ENCODE measurements at places on chromosomes 2 and 18.

GRCh38 chr18:38957736-38958135 lies 1392.1 kb upstream of the CELF4 start:
- no peak for DNase-seq

DNA sequence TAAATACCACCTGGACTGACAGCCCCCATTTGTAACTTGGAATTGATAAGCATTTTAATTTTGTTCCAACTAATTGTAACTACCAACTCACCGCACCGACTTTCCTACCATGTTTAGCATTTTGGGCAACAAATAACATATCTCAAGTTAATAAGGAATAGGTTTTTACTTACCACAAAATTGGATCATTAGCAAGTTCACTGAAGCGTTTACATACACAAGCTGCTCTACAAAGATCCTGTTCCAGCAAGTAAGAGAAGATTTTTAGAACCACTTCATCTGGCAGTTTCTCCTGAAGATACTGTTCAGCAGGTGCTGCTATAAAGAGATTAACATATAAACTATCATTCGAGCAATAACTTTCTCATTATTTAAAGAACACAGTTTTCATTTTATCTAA lies 55.7 kb downstream of the MSH6 start:
- no peak for DNase-seq

- DNase-seq = peak; percentile 44
These were observed 447 bp downstream of the RETSAT start for GRCh38 chr2:85353876-85354285.

GRCh38 chr2:149657401-149658040 lies 69.9 kb upstream of the MMADHC start:
- no peak for DNase-seq

DNA sequence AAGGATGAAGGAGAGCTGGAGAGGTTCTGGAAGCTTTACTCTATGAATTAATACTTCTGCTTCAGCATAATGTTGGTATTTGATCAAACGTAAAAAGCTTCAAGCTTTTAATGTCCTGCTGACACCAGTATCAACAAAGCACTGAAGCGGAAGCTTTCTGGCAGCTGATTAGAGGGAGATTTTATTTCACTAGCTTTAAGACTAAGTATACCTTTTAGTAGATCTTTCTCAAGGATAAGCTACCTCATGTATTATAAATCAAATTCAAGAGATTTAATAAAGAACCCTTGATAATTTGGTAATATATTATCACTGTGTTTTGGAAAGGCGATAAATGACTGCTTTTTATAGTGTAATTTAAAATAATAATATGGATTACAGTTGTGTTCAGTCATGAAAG lies 128.0 kb upstream of the CD302 start:
- no peak for DNase-seq

DNA sequence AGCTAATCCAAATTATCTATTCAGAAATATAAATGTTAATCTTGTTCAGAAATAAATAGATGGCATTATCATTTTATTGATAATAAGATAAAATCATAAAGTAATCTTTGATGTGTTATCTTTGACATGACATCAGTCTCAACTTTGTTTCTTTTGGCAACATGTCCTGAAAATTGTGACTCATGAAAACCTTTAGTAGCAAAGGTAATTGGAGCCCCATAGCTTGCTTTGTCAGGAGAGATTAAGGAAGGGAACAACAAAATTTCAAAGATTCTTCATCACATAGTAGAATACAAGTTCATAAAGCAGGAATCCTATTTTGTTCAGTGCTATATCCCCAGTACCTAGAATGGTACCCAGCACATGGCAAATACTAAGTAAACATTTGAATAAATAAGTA lies 165.4 kb downstream of the KCNE4 start:
- DNase-seq = no peak

DNA sequence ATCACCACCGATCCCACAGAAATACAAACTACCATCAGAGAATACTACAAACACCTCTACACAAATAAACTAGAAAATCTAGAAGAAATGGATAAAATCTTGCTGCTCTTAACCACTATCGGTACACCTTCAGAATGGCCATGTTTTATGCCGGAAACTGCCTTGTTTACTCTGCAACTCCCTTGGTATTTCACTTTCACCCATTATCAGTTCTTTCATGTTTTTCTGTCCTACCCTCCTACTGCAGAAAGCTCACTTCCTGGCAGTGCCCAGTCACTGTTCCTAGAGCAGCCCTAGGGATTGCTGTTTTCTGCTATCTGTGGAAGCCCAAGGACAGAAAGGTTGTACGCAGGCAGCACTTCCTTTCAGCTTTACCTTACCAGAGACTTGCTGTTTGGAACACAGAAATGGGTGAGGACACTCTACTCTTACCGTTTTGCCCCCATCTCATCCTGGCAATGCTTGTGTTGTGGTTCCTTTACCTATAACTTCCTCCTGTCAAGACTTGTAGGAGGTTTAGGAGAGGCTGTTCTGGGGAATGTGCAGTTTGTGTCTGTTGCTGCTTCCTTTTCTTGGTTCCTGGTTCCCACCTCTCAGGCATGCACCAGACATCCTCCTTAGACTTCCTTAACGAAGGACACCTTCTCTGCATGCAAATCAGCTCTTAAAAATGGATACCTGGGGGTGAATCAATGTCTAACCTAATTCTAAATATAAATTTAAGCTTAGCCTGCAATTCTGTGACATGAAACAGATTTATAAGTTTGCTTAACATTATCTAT lies 394.4 kb downstream of the SPAG16 start:
- DNase-seq = no peak

DNA sequence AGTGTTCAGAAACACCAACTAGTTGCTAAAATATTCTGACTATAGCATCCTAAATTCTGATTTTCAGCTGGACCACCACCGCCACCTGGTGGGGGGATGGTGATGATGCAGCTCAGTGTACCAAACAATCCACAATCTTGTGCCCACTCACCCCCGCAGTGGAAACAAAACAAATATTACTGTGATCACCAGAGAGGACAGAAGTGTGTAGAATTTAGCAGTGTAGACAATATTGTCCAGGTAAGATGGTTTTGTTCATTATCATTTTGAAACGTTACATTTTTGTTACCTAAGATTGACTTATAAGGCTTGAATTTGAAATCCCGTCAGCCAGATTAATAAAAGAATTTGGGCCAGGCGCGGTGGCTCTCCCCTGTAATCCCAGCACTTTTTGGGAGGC lies 31.7 kb upstream of the UBXN4 start:
- DNase-seq = peak; percentile 27

GRCh38 chr2:208798698-208799097 lies 392.1 kb downstream of the PTH2R start:
- DNase-seq = no peak

- DNase-seq = peak; percentile 36
These were observed 83.7 kb downstream of the CERKL start for GRCh38 chr2:181573140-181573736.

DNA sequence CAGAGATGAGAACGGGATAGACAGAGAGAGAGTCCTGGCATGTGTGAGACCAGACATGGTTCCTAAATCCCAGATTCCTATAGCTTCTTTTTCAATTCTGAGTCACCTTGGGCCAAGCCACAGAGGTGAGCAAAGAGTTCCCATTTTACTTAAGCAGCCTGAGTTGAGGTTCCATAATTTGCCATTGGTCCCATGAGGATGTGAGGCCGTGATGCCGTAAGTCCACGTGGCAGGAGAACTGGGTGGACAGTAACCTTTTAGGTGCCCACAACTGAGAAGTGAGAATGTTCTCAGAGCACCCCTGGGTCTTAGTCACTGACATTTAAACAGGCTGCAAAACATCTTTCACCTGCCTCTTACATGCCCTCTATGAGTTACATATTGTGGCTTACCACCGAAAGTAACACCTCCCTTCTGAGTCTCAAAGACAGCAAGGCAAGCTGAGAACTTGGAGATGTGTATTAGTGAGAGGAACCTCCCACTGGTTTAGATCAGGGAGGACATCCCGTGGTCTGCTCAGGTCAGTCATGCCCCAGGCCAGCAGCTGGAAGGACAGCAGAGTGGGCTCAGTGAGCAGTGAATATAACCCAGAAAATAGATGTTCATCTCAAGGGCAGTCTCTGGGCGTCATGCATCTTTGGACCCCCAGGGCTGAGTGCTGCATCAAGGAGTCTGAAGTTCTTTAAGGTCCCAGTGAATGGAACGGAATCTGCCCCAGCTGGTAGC lies 127.9 kb upstream of the LGALSL start:
- DNase-seq = no peak

GRCh38 chr2:48346124-48346536 lies 183.8 kb upstream of the STON1 start:
- DNase-seq = peak; percentile 97

DNA sequence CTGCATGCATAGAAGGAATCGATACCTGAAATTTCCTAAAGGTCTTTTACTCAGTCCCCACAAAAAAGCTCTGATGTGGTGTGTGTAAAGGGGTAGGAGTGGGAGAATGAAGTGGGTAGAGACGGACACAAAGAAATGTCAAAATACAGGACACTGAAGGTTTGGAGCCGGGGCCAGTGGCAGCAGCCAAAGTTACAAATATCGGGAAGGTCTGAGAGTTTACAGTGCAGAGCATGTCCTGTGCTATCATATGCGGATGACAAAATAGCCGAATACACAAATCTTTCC lies 89.9 kb upstream of the STON1 start:
- no peak for DNase-seq

DNA sequence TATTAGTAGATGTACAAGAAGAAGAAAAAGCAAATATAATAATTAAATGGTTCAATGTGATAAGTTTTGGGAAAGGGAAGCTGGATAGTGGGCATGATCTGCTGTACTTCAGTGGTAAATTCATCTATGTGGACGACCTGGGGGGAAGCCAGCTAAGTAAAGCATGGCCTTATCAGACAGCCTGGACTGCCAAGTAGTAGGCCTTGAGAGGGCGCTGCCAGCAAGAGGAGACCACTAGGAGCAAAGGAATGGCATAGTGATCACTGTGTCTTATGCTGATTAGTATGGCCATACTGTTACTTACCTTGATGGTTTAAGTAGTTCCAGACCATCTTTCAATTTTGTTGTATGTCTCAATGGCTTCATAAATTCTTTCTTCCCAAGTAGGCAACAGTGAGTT lies 287.6 kb downstream of the SETBP1 start:
- no peak for DNase-seq

GRCh38 chr2:186695081-186695756 lies 1.4 kb downstream of the FAM171B start:
- peak; percentile 77 for DNase-seq

DNA sequence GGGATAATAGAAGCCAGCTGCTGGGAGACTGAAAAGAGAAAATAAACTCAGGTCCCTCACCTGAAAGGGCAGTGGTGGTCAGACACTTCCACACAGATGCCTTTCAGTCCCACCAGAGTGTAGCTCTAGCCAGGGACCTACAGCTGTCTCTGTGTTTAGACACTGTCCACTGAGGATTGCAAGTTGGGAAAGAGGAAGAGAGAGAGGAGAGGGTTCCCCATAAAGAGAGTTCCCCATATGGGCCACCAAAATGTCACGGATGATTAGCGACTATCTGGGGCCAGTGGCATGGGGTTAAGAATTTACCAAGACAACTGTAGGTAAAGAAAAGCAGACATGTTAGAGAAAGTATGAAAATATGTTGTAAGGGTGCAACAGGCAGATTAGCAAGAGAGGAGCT lies 36.7 kb upstream of the SKA1 start:
- DNase-seq = no peak

DNA sequence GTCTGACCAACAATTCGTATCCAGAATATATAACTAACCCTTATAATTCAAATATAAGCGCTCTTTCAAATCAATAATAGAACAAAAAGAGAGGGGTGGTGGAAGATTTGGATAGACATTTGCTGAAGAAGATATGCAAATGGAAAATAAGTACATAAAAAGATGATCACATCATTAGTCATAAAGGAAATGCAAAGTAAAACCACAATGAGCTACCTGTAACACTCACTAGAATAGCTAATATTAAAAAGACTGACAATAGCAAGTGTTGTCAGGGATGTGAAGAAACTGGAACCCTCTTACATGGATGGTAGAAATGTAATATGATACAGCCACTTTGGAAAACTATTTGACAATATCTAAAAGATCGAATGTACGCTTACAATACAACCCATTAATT lies 84.9 kb upstream of the MRPS9 start:
- no peak for DNase-seq

DNA sequence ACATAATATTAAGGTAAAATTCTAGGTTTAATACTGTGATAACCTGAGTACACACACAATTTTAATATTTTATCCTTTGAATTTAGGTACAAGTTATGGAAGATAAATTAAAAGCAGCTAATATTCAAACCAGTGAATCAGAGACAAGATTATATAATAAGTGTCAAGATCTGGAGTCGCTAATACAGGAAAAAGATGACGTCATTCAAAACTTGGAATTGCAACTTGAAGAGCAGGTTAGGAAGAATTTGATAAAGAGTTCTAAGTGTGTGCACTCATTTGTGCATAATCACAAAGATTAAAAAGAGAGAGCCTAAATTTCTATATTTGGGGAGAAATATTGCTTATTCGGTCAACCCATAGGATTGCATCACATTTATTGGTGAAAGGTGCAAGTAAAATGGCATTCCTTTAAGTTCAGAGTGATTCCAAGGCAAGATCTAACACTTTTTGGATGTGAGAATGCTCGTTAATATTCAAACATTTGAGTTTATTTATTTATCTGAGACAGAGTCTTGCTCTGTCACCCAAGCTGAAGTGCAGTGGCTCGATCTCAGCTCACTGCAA lies 16.3 kb upstream of the C1GALT1C1L start:
- no peak for DNase-seq

GRCh38 chr2:205868773-205869333 lies 186.6 kb downstream of the NRP2 start:
- DNase-seq = peak; percentile 95

GRCh38 chr18:60018618-60019462 lies 119.0 kb downstream of the PMAIP1 start:
- peak; percentile 72 for DNase-seq

- peak; percentile 41 for DNase-seq
These were observed 96.3 kb upstream of the STON1 start for GRCh38 chr2:48433682-48434081.

GRCh38 chr2:151907286-151908203 lies 79.3 kb upstream of the ARL5A start:
- no peak for DNase-seq

GRCh38 chr18:48784656-48785055 lies 166.1 kb downstream of the SMAD7 start:
- DNase-seq = no peak

- no peak for DNase-seq
These were observed 75.5 kb upstream of the SPTBN1 start for GRCh38 chr2:54380670-54381069.

DNA sequence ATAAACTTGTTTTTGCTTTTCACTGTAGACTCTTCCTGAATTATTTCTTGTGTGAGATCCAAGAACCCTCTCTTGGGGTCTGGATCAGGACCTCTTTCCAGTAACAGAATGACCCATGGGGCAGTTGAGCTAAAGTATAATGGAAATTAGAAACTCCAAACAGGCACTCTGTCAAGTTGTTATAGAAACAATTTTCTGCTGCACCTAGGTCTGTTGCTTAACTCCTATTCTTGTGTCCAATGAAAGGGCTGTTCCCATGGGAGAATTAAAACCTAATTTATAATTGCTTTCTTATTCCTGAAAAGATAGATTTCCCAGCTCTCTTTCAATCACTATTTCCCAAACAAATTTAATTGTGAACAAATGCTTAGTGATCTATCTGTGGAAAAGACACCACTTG lies 1341.3 kb upstream of the PIK3C3 start:
- DNase-seq = no peak

All from iris pigment epithelial cell (primary cell).